ENCODE measurements at places on chromosomes 6 and 20.

DNA sequence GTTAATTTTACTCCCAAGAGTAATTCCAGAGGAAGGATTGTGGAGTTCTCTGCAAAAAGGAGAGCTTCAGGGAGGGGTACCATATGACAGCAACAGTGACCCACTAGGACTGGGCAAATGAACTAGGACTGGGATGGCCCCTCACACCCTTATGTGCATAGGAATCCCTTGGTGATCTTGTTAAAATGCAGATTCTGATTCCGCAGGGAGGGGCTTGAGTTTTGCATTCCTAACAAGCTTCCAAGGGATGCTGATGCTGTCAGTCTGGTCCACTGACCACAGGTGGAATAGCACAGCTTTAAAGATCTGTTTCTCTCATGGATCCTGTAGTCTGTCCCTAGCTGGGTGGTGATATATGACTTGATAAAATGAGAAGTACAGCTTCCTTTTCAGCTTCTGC is 6.3 kb upstream of the FOXA2 start:
- DNase-seq = no peak

DNA sequence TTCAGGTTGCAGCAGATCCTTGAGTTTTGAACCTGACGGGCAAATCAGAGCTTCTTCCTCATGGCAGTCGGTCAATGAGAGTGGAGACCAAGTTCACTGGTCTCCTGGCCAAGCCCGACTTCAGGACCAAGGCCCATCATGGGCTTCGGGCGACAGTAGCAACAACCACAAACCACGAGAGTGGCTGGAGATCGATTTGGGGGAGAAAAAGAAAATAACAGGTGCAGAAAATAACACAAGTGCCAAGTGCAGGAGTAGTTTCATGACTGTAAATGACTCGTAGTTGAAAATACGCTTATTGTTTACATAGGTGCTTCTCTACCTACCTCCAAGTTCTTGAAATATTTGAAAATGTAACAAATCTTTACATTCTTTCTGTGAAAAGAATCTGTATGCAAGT is 56.1 kb downstream of the DCBLD1 start:
- no peak for DNase-seq

DNA sequence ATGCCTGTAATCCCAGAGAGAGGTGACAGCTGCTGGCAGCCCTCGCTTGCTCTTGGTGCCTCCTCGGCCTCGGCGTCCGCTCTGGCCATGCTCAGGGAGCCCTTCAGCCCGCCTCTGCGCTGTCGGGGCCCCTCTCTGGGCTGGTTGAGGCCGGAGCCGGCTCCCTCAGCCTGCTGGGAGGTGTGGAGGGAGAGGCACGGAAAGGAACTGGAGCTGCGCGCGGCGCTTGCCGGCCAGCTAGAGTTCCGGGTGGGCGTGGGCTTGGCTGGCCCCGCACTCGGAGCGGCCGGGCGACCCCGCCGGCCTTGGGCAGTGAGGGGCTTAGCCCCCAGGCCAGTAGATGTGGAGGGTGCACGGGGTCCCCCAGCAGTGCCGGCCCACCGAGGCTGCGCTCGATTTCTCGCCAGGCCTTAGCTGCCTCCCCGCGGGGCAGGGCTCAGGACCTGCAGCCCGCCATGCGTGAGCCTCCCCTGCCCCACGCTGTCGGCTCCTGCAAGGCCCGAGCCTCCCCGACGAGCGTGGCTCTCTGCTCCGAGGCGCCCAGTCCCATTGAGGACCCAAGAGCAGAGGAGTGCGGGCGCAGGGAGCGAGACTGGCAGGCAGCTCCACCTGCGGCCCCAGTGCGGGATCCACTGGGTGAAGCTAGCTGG is 34.6 kb downstream of the C6orf52 start:
- DNase-seq = no peak

- no peak for DNase-seq
These were observed 48.5 kb downstream of the BTBD3 start for GRCh38 chr20:11966186-11966585.

- no peak for DNase-seq
These were observed at the start of gene PLA2G7 for GRCh38 chr6:46734867-46735719. TSS of gene PLA2G7 (minus strand) at chr6:46735375. CDS start at chr6:46722891, 12,484 bp downstream.

- DNase-seq = no peak
These were observed 14.2 kb downstream of the ARID1B start for GRCh38 chr6:156791320-156791850.

- no peak for DNase-seq
These were observed 6.7 kb downstream of the TOX2 start for GRCh38 chr20:43921227-43921780.

DNA sequence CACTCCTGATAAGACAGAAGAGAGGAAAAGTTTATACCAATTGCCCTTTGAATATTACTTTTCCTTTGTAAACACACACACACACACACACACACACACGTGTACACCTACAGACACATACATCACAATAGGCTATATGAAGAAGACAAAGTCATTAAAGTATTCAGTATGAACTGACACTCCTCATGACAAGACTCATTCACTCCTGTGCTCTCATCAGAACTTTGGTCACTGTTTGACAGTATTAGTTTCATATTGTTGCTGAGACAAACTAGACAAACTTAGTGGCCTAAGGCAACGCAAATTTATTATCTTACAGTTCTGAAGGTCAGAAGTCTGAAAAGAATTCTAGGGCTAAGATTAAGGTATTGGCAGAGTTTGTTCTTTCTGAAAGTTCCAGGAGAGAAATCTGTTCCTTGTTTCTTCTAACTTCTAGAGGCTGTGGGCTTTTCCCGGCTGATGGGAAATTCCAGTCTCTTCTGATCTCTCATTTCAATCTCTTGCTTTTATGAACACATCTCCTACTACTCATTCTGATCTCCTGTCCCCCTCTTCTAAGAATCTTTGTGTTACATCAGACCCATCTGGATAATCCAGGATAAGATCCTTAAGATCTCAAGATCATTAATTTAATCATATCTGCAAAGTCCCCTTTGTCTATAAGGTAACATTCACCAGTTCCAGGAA is 171.3 kb downstream of the HACE1 start:
- no peak for DNase-seq

DNA sequence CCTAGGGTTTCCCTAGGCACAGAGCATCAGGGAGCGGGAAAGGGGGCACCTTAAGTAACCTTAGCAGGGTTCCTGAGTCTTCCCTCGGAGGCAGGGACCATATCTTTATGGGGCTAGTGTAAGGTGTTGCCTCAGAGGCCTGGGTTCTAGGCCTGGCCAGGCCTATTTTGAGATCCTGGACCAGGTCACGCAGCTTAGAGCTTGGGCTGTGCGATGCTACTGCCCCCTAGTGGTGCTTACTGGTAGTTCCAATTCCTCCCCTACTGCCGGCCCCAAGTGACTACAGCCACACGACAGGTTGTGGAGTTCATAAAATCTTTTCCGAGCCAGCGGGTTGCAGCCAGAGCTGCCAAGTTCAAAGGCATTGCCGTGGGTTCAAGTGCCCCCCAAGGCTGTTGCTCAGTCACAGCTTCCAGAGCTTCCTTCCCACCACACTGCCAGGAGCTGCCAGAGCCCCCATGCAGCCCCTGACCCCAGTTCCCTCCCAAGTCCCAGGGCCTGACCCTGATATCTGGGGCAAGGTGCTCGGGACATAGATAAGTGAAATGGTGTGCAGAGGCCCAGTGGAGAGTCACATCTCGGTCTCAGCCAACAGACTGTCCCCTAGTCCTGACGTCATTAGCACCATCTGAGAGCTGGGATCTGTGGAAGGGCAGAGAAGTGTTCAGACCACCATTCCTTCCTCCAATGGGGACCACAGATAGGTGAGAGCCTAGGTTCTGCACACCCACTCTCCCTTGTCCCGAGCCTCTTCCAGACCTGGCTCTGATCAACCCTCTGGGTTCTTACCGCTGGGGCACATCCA is 3.3 kb downstream of the LRRC73 start:
- peak; percentile 57 for DNase-seq

DNA sequence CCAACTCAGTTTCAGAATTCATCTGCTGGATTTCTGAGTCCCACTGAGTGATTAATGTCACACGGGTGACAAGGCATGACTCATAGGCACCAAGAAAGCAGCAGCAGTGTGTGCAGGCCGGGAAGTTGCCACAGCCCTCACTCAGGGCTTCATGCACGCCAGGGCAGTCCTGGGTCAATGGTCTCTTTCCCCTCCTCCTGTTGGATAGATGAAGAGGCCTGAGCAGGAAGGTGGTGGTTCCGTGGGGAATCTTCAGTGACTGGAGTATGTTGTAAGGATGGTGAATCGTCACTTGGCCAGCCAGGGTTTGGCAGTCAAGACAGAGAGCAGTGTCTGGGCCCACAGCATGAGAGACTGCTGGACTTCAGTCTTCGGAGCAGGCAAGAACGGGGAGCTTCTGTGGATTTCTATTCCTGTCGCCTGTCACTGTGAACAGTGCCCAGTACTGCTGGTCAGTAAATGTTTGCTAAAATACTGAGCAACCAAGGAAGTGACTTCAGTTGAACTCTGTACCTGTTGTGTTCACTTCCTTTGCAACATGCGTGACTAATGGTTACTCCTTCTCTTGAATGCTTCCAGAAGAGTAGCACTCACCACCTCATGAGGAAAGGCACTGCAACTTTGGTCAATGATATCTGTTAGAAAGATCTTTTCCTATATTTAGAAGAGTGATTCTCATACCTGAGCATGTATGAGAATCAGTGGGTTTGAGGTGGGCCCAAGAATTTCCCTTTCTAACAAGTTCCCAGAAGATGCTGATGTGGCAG is 62.0 kb upstream of the CD93 start:
- peak; percentile 60 for DNase-seq

GRCh38 chr6:150177259-150177951 is 34.6 kb downstream of the PPP1R14C start:
- DNase-seq = no peak

DNA sequence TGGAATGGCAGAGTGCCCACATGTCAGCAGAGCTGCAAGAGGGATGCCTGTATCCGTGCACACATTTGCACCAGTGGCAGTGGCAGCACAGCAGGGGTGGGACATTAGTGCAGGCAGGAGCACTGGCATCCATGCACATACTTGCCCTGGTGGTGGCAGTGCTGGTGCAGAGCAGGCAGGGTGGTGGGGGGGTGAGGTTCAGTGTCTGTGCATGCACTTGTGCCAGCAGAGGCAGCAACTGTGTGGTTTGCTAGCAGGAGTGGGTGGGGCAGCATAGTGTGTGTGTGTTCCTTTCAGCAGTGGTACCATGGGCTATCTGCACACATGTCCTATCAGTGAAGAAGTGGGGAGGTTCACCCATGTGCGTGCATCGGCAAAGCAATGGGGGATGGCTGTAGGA is 151.6 kb downstream of the EPM2A start:
- DNase-seq = no peak

- peak; percentile 12 for DNase-seq
These were observed 52.1 kb upstream of the BEND6 start for GRCh38 chr6:56902641-56903464.

DNA sequence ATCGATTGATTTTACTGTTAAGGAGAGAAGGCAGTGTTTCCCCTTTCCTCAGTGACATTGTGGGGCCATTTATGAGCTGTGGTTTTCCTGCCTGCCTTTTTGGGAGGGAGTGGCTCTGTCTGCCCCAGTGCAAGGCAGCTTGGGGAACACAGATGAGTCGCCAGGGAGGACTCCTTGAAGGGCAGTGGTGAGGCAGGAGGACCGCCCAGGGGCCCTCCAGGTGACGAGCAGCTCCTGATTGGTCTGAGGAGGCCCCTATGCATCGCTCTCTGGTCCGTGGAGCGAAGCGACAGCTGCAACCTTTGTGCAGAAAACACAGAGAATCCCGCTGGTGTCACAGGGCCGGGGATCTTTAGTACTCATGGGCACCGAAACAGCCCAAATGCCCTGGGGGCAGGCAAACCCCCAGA is 100.3 kb downstream of the TMEM242 start:
- peak; percentile 9 for DNase-seq
